Fibroblast of lung (primary cell): ENCODE measurements at places on chromosomes 12 and 14. TPM values are rescaled to one million over a fixed set of nuclear protein-coding genes. Genes with fewer than 3 reads are reported as not detected.

ANG gene
- 5.1 and 6.4 TPM in 2 replicates for total RNA-seq

PLEKHG7 gene
- total RNA-seq: not detected in 2 replicates

OTOGL gene
- under 0.01 and 0.17 TPM in 2 replicates for total RNA-seq

SLIRP gene
- 117 TPM in 2 replicates for total RNA-seq

DEGS2 gene
- total RNA-seq: under 0.01 and 0.26 TPM in 2 replicates

TBX3 gene
- total RNA-seq: 39.5 and 66.4 TPM in 2 replicates

LRTM2 gene
- not detected in 2 replicates for total RNA-seq

GPR84 gene
- not detected in 2 replicates for total RNA-seq

SMCO2 gene
- total RNA-seq: 0.26 TPM in 1 of 2 replicates, not detected in the other

MRPS35 gene
- 47.5 and 52.5 TPM in 2 replicates for total RNA-seq

P2RX2 gene
- not detected in 2 replicates for total RNA-seq

C1S gene
- total RNA-seq: 997 and 1,549 TPM in 2 replicates

PRIMA1 gene
- not detected in 2 replicates for total RNA-seq

CCDC38 gene
- not detected in 2 replicates for total RNA-seq

KRT2 gene
- total RNA-seq: not detected in 2 replicates
